ENCODE measurements at places on chromosomes 2 and 18. TPM values are rescaled to one million over a fixed set of nuclear protein-coding genes. Genes with fewer than 3 reads are reported as not detected.

MOCOS gene
- total RNA-seq = 1.0 TPM

SEPTIN10 gene
- total RNA-seq = 50.0 TPM

DCDC2C gene
- not detected for total RNA-seq

SCN9A gene
- total RNA-seq = 24.3 TPM

FLACC1 gene
- total RNA-seq = 21.6 TPM

CHN1 gene
- total RNA-seq = 3.9 TPM
